Activated CD4-positive, alpha-beta T cell treated with anti-CD3 and anti-CD28 coated beads for 4 hours (primary cell): ENCODE measurements at places on chromosomes 4 and X.

GRCh38 chrX:52576946-52577345 lies 60.1 kb upstream of the XAGE1B start:
- DNase-seq, result no peak

DNA sequence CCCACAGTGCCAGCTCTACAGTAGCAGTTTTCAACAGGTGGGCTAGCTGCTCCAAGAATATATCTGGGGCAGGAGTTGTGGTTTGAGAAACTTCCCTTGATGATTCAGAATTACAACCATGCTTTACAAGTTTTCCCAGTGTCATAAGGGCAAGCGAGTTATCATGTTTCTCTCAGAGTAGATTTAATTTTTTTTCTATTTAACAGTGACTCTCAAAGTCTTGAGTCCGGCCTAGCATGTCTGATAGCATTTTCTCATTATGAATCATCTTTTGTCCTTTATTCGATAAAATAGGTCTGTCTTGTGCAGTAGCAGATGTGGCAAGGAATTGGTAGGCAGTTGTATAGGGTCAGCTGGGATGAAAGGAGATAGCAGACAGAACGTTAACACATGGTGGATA lies 62.2 kb upstream of the SPANXD start:
- DNase-seq, result no peak

GRCh38 chr4:74755486-74755885 lies 38.8 kb downstream of the BTC start:
- no peak for DNase-seq

GRCh38 chr4:3065551-3065950 lies 8.8 kb downstream of the HTT-AS start:
- DNase-seq, result no peak

GRCh38 chr4:3872834-3873313 lies 106.7 kb downstream of the ADRA2C start:
- DNase-seq, result no peak

DNA sequence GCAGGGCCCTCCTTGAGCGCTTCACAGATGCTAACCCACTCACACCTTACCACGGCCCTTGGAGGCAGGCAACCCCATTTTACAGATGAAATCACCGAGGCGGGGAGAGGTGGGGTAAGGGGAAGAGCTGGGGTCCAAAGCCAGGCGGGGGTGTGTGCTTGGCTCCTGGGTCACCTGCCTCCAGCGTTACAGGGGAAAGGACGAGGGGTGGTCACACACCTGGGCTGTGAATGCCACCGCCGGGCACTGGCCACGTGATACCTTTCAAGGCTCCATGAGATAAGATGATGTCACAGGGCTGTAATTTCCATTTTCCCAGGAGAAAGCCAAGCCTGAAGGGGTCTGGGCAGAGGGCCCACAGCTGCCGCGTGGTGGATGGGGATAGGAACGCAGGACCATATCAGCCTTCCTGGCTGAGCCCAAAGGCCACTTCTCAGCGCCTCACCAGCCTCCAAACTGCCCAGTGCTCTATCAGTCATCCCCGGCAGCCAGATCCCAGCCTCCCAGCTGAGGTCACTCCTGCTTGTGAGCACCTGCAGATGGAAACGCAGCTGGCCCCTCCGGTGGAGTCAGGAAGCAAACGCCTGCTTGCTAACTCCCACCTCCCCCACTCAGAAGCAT lies 62.4 kb upstream of the CRMP1 start:
- DNase-seq, result no peak

- DNase-seq, result no peak
Measured at GRCh38 chr4:77601614-77602187, 3.9 kb upstream of the CXCL13 start.

GRCh38 chrX:72078411-72078810 lies 53.3 kb downstream of the RTL5 start:
- DNase-seq, result no peak

DNA sequence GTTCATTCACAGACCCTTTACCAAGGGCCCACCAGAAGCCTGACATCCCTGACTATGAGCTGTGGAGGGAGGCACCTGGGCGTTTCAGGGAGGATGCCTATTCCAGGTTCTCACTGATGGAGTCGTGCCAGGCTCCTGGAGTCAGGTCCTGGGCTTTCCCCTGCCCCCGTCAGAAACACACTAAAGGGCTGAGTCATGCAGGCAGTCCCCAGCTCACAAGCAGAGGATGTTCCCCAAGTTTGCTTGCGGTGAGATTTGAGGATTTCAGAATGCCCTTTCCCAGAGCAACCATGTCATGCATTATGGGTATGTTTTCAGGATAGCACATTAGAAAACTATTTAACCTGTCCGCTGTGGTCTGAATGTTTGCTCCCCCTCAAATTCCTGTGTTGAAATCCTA lies 45.2 kb downstream of the FHDC1 start:
- DNase-seq, result no peak

DNA sequence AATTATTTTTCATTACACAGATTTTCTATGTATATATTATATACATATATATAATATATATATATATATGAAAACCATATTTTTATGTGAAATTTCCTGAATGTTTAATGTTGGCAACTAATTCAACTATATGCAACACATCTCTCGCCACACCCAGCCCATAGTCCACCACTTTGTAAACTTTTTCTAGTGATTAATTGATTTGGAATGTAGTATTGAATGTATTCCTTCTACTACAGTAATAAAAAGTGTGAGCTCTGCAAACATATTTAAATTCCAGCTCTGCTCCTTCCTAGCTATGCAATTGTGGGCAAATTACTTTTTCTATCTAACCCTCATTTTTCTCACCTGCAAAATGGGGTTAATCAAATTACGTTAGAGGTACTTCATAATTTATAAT lies 187.8 kb downstream of the TEX11 start:
- no peak for DNase-seq

DNA sequence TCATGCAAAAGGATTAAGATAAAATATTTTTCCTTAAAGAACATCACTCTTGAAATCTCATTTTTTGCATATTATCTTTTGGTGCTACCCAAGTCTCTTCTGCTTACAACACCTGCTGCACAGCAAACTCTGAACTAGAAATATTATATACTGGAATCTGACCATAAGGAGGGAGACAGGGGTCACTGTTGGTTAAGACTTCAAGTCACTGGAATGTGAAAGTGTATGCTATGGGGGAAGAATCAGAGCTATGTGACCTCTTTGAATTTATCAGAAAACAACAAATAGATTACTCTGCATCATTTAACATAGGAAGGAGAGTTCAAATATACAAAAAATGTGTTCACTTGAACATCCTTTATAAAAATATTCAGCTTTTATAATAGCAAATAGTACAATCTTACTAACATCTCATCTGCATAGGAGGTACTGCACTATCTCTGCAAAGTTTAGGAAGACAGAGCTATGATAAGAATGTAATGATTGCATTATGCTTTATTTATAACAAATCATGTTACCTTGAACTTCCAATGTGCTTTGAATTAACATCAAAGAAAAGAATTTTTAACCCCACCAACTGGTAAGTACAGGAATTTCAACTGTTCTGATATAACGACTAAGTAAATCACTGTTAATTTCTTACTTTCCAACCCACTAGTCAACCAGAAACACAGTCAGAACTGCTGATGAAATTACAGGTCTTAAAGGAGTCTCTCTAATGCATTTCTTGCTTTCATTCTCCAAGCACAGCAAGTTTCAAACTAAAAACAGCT lies 69.8 kb downstream of the ZNF827 start:
- DNase-seq, result no peak

DNA sequence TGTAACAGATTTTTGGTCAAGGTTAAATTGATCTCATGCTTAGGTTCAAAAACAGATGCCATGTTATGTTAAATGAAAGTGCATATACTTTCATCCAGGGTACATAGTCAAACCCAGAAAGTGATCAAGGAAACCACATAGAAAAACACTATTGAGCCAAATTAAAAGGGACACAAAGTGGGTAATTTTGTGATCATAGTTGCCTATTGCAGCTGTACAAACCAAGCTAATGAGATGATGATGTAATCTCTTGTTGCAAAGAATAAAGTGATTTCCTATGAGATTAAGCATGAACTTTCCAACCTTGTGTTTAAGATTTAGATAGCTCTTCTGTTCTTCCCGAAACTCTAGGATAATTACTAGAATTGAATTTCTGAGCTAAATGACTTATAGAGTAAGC lies 20.2 kb upstream of the LIMCH1 start:
- no peak for DNase-seq

- no peak for DNase-seq
Measured at GRCh38 chrX:53684415-53685192, 1.9 kb downstream of the HUWE1 start.

GRCh38 chr4:3047464-3048286 lies 26.7 kb downstream of the HTT-AS start:
- peak; percentile 61 for DNase-seq

- peak; percentile 48 for DNase-seq
Measured at GRCh38 chr4:80202741-80203553, 5.6 kb downstream of the PRDM8 start.

DNA sequence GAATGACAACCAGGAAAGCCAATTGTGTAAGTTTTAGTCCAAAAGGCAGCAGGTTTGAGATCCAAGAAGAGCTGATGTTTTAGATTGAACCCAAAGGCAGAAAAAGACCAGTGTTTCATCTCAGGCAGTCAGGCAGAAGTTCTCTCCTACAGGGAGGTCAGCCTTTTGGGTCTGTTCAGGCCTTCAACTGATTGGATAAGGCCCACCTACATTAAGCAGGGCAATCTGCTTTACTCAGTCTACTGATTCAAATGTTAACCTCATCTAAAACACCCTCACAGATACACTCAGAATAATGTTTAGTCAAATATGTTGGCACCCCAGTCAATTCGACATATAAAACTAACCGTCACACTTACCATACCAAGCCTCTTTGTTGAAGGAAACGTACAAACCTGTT lies 134.2 kb upstream of the NEIL3 start:
- DNase-seq, result no peak

- DNase-seq, result no peak
Measured at GRCh38 chrX:34880656-34881055, 61.9 kb upstream of the FAM47B start.

DNA sequence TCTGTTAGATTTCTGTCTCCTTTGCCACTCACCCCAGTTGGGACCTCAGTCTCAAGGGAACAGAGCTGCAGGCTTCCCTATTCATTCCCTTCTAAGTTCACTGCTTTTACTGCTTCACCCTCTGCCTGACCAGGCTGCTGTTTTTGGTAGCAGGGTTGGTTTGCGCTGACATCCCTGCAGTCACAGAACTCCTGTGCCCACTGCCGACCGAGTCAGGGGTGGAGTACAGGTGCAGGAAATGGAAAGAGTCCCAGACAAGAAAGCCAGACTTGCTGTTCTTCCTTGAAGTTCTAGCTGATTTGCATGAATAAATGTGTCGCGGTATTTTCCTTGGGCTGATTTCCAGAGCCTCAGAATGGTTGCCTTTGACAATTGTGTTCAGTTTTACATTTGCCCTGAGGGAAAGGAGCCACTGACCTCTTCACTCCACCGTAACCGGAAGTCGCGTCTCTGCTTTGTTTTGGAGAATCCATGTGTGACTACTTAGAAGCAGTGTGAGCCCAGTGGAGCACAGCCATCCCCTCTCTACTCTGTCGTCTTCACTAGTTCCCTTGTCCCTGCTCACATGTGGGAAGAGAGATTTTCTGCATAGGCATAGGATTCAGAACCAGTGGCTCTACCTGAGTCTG lies 84.8 kb downstream of the TNIP2 start:
- no peak for DNase-seq

GRCh38 chrX:22396408-22396807 lies 123.7 kb downstream of the CBLL2 start:
- no peak for DNase-seq

DNA sequence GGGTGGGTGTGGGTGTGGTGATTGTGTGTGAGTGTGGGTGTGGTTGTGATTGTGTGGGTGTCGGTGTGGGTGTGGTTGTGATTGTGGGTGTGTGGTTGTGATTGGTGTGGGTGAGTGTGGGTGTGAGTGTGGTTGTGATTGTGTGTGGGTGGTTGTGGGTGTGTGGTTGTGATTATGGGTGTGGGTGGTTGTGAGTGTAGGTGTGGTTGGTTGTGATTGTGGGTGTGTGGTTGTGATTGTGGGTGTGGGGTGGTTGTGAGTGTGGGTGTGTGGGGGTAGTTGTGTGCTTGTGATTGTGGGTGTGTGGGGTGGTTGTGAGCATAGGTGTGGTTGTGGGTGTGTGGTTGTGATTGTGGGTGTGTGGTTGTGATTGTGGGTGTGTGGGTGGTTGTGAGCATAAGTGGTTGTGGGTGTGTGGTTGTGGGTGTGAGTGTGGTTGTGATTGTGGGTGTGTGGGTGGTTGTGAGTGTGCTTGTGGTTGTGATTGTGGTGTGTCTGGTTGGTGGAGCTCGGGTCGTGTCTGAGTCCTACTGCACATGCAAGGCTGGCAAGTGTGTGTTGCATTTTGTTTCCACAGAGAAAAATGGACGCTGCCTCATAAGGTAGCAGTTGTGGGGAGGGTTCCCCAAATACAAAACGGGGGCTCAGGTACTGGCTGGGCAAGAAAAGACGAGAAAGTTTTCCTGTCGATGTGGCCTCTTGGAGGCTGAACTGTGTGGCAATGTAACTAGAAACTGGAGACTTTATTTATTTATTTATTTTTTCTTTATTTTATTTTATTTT lies 116.7 kb downstream of the UBE2K start:
- no peak for DNase-seq

DNA sequence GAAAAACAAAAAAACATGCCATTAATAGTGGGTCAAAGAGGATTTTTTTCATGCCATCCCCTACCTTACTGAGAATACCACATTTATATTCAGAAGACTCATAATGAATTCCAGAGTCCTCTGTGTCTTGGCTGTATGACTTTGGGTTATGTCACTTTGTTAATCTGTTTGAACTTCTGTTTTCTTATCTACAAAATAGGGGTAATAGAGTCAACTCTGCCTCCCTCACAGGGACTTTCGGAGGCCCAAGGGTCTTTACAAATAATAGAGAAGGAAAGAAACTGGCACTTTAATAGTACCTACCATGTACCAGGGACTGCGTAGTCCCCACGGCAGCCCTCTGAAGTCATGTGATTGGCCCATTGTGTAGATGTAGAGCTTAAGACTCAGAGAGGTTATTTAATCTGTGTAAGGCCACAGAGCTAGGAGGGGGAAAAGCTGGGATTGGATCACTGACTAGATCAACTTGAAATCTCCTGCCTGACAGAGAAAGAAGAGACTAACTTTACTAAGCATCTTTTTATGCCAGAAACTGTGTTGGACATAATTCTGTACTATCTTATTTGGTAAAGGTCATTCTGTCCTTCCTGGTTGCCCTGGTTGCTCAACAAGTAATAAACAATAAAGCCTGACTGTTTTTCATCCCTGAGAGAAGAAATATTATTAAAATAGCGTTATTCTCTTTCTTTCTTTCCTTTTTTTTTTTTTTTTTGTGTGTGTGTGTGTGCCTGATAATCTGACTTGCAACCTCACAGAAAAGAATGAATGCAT lies 59.6 kb downstream of the NFKB1 start:
- no peak for DNase-seq

DNA sequence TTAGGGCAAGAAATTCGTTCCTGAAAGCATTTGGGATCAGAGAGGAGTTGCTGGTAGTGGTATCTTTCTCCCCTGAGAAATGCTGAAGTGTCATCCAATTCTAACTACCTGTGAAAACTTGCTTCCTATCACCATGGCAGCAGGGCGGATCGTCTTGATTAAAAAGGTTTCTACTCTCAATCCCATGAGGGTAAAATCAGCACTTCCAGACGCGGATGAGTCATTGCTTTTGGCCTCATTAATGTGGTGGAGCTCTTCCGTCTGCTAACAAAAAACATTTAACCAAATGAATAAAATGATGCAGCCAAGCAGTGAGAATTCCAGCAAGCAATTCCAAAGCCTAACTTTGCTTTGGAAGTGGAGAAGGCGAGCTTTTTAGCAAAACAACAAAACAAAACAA lies 325.6 kb downstream of the CAMK2D start:
- DNase-seq, result peak; percentile 2
